Fibroblast of skin of left biceps (primary cell): ENCODE measurements at places on chromosomes 12 and 14.

DNA sequence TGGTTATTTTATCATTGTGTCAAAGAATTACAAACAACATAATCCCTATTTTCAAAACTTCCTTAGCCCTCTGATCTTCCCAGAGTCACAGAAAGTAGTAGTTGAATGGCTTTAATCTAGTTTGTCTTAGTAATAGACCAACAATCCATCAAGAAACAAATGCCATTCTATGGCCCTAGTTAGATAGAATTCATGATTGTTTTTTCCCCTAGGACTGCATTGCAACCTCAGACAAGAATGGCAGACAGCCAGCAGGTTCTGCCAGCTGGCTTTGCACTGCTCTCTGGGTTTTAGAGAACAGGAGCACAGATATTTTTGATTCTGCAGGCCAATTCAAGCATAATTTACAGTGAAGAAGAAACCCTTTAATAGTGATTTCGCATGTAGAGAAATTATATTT lies 33.8 kb downstream of the SYT1 start:
- DNase-seq = no peak

GRCh38 chr12:75853626-75854025 lies 177.9 kb downstream of the PHLDA1 start:
- no peak for DNase-seq

GRCh38 chr12:68446901-68447796 lies 115.0 kb upstream of the MDM1 start:
- DNase-seq = no peak

DNA sequence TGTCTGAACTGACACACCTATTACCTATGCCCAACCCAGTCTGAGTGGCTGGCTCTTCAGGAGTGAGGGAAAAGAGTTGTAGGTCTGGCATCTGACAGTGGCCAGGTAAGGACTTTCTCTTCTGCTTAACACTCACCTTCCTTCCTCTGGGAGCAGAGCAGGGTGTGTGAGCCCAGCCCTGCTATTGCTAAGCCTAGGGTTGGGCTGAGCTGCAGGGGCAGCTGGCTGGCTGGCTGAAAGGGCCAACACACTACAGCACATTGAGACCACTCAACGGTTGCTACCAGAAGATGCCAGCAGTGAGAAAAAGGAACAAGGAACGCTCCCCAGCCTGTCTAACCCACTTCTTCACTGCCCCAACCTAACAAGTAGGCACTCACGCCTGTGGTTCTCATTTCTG lies 201.2 kb downstream of the DPF3 start:
- no peak for DNase-seq

DNA sequence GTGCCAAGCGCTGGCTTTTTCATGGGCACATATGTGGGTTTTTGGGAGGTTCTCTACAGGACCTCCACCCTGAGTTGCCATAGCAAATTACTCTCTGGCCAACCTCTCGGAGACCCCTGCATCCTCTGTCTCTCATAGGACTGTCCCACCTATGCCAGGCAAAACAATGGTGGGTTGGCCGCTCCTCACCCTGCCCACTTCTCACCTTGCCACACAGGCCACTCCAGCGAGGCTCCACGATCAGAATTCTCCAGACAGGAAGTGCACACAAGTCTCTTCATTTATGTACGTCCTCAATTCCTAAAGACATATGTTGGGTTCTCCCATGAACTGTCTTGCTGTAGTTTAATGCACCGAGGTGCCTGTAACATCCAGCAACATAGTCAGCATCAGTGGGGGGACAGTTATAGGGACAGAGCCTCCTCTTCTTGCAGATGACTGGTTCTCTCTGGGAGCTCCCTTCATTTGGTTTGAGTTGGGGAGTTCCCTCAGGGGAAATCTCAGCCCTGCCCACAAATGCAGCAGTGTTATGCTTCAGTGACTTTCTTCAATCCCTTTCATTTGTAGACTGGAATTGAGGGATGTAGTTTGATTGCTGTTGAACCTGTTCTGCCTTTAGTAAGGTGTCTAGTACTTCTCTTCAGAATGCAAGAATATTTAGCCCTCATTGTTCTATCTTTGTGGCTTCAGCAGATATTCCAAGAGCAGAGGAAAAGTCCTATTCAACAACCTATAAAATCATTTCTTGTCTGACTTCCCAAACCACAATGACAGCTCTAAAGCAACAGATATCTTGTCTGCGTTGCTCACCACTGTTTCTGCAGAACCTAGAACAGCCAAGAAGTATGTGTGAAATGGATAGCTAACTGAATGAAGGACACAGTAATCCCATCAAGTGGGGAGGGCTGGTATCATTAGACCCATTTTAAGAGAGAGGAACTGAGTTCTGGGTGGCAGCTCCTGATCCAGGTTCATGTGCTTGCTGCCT lies 2.8 kb upstream of the LTBP2 start:
- DNase-seq = no peak

- no peak for DNase-seq
Observed at GRCh38 chr12:90940872-90941499, 14.0 kb downstream of the CCER1 start.

DNA sequence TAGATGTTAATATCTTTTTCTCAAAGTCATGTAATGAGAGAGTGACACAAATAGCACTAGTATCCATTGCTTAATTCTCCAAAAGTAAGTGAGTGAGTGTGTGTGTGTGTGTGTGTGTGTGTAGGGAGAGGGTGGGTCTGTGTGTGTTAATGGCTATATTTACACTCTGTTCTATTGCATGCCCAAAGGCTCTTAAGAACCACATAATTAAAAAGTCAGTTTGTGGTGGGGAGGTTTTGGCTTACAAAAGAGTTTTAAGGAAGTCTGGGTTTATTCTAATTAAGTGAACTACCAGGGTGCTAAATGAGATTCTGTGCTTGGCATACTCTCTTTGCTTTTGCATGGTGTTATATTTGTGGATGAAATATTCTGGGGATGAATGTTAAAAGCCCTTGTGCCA lies 1897.6 kb upstream of the FLRT2 start:
- no peak for DNase-seq

GRCh38 chr12:48180857-48181495 lies 2.5 kb upstream of the CCDC184 start:
- no peak for DNase-seq

DNA sequence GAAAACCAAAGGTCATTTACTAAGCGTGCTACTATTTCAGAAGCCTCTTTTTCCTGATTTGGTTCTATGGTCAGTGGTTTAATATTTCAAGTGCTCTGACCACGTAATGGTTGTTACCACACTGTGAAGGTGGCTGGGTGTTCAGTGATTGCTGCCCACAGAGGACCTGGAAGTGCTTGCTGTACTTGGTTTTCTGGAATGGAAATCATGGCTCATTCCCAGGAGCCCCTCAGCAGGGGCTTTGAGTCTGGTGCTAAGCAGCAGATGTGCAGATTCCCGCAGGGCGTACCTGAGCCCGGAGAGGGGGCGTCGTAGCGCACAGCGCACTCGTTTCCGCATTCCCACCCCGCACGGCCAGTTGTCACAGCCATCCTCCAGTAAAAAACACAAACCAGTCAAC lies 50.5 kb downstream of the TRAF3 start:
- DNase-seq = no peak

DNA sequence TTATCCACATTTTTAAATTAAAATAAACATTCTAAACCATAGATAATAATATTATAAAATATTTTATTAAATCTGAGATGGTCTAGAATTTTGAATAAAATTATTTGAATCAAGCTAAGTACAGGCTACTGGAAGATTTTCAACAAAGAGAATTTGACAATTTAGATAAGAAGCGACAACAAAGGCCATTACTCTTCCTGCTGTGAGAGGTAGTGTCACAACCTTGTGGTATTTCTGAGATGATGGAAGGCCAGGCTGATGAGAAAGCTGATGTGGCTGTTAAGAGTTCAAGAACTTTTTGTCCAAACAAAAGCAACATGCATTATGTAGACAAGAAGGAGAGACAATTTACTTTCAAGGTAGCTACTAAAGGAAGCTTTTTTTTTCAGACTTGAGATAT lies 43.7 kb upstream of the CNTN1 start:
- DNase-seq = no peak
